ENCODE measurements at places on chromosomes 1 and 21.
A peak's percentile ranks its signal among the peaks of the same experiment; 100 is the strongest.

DNA sequence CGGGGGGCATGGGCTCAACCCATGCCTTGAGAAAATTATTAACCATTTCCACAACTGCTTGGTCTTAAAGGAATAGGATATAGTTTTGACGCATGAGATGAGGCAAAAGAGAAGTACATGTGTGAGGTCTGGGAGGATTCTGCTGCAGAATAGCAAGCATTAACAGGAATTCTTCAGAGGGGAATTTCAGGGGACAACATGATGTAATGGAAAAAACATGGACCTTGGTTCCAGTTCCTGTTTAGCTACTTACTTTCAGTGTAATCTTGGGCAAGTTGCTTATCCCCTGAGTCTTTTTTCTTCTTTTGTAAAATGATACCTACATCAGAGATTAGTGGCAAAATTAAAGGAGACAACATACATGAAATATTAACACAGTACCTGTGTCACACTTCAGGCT lies 85.6 kb downstream of the PRRX1 start:
- DNase-seq = no peak

DNA sequence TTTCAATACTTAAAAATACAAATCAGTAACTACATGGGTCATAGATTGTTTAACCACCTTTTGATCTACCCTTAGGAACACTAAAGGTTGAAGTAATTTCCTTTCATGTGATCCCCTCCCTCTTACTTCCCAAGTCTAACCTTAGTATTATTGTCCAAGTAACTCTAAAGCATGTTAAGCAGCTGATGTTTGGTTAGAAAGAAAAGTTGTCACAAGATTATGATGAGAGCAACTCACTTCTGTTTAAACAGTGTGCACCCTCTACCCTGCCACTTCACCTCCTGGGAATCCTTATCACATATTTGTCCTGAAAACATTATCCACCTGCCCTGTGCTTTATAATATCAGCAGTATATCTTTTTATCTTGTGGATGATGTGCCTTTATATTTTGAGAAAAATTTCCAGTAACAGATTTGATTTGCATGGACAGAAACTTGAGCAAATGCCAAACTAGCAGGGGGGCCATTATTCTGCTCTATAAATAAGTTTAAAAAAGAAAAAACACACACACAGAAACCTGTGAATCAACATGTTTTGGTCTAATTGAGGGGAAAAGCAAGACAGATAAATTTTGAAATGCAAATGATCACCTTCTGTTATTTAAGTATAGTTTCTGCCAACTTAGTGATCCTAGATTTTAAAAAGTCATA lies 194.3 kb downstream of the RPS6KC1 start:
- no peak for DNase-seq

DNA sequence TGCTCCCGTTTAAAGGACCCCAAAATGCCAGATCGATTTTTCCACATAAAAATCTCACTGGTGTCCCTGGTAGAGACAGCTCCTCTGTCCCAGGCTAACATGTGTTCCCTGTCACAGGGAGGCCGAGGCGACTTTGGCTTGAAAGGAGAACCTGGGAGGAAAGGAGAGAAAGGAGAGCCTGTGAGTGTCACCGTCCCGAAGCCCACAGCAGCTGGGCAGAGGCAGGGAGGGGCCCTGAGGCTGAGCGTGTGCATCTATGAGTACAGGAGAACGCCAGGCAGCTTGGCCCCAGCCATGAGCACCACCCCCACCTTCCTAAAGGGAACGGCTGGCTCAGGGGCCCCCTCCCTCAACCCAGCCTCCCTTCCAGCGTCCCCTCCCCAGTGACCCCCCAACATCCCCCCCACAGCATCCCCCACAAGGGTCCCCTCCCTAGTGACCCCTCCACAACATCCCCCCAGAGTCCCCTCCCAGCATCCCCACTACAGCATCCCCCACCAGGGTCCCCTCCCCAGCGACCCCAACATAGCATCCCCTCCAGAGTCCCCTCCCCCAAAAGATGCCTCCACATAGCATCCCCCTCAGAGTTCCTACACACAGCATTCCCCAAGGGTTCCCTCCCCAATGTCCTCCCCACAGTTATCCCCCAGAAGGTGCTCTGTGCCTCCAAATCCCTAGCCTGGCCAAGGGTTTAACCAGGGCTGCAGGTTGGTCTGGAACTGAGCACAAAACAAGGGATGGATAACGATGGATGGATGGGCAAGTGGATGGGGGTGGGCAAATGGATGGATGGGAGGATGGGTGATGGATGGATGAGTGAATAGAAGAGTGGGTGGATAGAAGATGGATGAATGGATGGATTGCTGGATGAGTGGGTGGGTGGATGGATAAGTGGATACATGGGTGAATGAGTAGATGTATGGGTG lies 25.1 kb downstream of the COL6A2 start:
- DNase-seq = peak; percentile 19

GRCh38 chr1:172338295-172338735 lies 82.2 kb upstream of the C1orf105 start:
- DNase-seq = no peak

DNA sequence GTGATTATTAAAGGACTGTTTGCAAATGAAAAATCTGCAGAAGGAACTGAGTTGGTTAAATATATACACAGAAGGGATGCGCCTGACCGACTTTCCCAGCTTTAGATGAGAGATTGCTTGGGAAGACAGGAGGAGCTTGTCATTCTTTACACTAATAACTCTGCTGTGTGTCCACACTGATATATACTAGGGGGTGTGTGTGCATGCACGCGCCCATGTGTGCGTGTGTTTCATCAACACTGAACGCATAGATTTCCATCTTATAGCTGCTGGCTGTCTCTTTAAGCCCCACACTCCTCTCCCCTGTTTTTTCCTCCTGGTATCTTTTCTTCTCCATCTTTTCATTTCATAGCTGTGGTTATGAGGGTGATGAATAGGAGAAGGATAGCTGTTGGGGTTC lies 6.9 kb upstream of the KAZN start:
- no peak for DNase-seq

DNA sequence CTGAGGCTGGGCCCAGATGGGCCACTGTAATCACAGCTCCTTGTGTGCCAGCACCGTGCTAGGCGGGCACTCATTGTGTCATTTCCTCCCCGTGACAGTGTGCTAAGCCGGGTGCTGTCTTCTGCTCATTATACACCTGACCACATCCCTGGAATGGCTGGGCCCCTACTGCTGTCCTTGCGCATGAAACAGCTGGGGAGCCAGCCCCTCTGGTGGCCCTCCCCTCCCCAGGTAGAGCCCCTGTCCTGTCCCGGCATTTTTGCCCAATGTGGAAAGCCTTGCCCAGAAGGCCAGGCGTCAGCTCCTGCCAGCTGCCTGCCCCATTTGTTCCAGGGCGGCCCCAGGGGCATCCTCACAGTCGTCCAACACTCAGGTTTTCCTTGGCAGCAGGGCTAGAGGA lies 107.4 kb upstream of the CASZ1 start:
- no peak for DNase-seq

GRCh38 chr1:13708380-13708982 lies 8.5 kb downstream of the PRDM2 start:
- DNase-seq = no peak

- DNase-seq = no peak
Measured at GRCh38 chr1:66412704-66413103, 121.2 kb upstream of the SGIP1 start.

DNA sequence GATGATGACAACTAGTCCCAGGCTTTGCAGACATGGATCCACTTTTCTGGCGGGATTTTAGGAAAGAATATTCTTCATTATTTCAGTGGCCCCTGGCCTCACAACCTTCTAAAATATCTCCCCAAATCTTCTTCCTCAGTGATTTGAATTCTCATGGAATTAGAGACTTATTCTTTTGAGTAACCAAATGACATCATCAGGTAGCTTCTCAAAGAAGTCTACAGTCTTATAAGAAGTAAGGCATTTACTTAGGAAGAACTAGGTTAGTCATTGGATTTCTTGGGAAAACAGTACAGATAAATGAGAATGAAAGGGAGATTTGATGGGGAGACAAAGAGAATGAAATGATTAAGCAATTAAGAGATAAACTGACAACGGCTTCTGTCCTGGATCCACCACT lies 201.1 kb upstream of the PROX1 start:
- DNase-seq = no peak

DNA sequence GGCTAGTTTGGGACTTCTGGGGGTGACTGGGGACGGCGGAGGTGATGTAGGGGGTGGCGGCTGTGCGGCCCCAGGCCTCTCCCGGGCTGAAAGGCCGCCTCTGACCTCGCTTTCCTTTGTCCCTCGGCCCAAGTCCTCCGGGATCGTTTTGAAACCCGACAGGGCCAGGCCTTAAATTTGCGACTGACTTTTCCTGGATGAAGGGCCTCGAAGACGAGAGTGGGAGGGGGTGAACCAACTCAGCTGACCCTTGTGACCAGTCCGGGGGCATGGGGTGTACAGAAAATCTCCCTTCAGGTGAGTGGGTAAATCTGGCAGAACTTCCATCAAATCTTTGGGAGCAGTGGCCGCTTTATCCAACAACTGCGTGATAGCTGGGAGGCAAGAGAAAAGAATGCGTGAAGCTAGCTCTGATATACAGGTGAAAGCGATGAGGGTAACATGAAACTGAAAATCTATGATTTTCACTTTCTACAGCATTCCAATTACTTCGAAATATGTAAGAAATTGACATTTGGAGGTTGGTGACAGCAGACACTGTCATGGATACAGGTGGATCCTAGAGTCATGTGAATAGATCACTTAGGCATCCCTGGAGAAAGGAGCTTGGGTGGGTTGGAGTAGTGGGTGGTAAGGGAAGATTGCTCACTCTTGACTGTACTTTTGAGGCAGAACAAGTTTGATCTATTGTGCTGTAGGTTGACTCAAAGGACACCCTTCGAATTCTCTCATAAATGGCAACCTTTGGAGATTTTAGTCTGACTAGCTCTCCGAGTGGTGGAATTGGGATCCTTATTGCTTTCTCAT lies 885 bp downstream of the AHCYL1 start:
- no peak for DNase-seq

DNA sequence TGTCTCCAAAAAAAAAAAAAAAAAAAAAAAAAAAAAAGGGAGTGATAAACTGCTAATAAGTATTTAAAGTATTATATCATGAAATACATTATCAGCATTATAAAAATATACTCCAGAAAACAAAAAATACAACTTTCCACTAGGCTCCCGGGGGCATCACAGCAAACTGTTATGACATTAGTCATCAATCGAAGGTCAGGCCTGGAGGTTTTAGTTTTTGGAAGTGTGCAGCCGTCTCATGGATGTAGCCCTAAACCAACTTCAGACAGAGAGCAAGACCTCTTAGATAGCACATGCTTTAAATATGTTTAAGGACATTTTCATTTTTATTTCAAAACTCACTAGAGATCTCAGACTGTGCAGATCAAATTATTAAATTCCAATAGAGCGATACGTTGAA lies 106.3 kb downstream of the RERE start:
- DNase-seq = no peak

- DNase-seq = peak; percentile 97
Measured at GRCh38 chr1:21783679-21784603, 992 bp upstream of the USP48 start.

- no peak for DNase-seq
Measured at GRCh38 chr21:41648591-41649031, 118.2 kb downstream of the RIPK4 start.

DNA sequence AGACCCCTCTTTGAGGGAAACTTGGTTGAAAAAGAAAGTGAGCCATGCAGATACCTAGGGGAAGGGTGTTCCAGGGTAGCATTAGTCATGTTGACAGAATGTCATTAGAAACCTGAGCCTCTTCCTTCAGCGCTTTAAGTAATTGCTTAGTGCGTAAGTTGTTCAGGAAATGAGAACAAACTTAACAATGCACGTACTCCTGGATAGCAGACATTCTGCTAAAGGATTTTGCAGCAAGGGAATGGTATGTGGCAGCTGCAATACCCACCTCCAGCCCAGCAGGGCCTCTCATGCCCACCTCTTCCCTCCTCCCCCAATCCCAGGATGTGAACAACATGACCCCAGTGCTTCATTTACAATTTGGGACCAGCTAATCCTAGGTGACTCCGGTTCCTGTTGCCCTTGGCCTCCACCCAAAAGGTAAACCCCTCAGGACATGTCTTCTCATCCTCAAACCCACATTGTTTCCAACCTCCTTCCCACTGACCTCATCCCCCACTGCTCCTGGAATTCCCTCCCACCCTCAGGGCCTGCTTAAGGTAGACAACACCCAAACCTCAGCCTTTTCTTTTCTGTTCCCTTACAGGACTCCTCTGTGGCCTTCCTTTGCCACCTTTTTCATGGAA lies 98.0 kb upstream of the BCAR3 start:
- DNase-seq = no peak

DNA sequence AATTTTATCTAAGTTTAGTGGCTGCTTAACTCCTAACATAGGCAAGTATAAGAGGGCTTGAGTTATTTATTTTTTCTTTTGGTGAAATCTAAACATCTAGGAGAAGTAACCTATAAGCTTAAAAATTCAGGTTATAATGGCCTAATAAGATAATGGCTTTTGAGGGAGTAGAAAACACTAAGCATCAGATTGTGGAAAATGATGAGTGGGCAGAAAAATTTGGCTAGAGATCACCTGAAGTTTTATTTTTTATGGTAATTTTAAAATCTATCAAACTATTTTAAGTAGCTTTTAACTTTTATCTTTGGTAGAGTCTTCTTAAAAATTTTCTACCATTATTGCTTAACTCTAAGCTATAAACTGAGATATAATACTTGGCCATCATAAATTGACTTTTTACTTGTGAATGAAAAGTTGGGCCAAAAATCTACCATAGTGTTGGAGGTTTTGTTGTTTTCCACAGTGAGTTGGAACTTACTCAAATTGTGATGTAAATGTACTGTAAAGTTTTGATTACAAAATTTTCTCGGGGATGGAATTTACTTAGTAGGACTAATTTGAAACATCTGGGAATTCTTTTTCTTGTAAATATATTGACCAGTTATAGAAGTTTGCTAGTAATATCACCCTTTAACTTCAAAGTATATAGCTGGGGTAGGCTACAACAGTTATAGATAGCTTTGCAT lies 63.9 kb downstream of the USP25 start:
- no peak for DNase-seq

- no peak for DNase-seq
Measured at GRCh38 chr1:240192851-240193250, 101.2 kb downstream of the FMN2 start.

- no peak for DNase-seq
Measured at GRCh38 chr1:85656948-85657347, 51.3 kb downstream of the ZNHIT6 start.

- no peak for DNase-seq
Measured at GRCh38 chr1:205217418-205217817, 5.9 kb upstream of the DSTYK start.

- DNase-seq = peak; percentile 54
Measured at GRCh38 chr21:33383056-33383888, 19.9 kb upstream of the IFNGR2 start.

All from left hindlimb (tissue), 1 donor.